ENCODE measurements at places on chromosomes 1 and 21.

DNA sequence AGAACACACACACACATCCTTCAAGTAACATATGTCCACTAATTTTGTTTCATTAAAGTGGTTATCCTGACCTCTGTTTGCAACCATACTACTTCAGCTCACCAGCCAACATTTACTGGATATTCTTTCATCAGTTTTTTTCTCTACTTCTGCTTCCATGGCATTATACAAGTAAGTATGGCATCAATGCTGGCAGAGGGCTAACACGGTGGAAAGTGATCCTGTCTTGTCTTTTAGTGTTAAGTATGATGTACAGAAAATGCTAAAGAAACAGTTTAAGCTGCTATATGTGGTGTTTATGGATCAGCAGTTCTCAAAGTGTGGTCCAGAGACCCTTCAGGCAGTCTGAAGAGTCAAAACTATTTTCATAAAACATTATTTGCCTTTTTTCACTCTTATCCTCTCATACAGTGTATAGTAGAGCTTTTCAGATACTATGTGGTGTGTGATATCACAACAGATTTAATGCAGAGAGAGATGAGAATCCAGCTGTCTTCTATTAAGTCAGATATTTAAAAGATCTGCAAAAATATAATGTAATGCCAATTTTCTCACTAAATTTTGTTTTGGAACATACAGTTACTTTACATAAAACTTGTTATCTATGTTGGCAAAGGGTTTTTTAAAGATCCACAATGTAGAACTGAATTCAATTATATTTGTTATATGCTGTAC is 46.6 kb downstream of the FOXJ3 start:
- no peak for DNase-seq

- no peak for DNase-seq
Measured at GRCh38 chr1:60171801-60172200, 98.2 kb upstream of the C1orf87 start.

GRCh38 chr1:114833421-114833820 is 21.2 kb upstream of the SYCP1 start:
- DNase-seq = no peak

- no peak for DNase-seq
Measured at GRCh38 chr1:82567348-82567747, 766.6 kb downstream of the ADGRL2 start.

DNA sequence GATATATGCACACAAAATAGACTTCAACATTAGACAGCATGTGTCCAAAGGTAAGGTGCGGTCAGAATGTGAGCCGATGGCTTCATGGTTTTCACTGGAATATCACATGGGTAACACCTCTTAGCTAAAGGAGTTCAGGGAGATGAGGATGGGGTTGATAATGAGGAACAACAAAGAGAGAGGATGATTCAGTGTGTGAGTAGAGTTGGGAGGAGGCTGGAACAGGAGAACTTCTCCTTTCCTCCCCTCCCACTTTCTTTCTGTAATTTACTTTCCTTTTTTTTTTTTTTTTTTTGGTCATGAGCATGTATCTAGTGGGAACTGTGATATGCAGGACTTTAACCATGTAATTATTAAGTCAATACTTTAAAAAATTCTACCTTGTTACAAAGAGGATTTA is 99.4 kb downstream of the FASLG start:
- no peak for DNase-seq

GRCh38 chr21:31265366-31266013 is 78.6 kb downstream of the TIAM1 start:
- no peak for DNase-seq

DNA sequence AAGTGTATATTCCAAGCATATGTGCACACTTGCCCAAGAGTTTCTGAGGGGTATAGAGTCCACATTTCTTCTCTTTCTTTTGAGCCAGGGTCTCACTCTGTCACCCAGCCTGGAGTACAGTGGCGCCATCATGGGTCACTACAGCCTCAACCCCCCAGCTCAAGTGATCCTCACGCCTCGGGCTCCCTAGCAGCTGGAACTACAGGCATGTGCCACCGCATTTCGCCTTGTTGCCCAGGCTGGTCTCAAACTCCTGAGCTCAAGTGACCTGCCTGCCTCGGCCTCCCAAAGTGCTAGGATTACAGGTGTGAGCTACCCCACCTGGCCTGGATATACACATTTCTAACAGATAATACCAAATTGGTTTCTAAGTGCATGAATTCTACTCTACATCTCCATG is 17.1 kb upstream of the SRP9 start:
- DNase-seq = no peak
